ENCODE measurements at places on chromosomes 3 and 15.

DNA sequence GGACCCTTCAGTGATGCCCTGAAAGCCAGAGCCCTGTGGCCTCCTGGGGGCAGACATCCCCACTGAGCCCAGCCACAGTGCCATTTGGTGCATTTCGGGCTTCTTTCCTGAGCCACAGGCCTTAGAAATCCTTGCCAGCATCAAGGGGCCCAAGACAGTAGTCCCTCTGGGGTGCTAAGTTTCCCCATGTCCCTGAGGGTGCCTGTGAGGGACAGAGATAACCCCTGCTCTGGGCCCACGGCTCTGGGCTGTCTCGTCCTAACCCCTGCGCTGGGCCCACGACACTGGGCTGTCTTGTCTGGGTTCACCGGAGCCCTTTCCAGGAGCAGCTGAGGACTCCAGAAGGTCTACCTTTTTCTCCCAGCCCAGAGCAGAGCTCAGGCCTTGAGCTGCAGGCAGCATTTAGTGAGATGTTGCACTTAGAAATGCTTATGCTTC is 45.1 kb upstream of the FGD5 start:
- DNase-seq, result no peak

- no peak for DNase-seq
Observed at GRCh38 chr15:27769652-27770051, 329.5 kb downstream of the OCA2 start.

DNA sequence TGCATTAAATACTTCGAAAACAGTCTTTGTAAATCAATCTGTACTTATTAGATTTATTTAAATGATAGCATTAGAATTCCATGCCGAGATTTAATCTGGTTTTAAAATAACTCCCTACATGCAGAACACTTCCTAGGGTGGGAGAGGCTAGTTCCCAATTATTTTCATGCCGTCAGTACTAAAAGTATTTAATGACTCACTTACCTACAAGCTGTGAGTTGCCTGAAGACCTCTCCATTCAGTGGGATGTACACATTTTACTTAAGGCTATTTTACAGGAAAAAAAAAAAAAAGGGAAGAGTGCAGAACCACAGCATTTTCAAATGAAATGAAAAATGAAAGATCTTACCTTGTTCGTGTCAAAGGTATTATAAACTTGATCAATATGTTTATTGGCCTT is 469 bp downstream of the GUCA1C start:
- DNase-seq, result no peak

DNA sequence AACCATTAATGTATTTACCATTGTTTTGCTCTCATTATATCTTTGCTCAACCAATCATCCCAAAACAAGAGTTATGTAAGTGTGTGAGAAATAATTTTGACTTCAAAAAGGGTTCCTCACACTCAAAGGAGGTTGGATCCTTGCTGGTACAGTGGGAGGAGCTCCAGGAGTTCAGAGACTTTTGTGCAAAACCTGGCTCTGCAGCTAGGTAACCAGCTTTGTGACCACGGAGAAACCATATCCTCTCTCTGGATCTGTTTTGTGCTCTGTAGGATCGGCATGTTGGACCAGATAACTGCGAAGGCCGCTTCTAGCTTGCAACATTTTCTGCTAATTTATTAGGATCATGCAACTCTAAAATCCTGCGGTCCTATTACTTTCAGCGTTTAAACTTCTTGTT is 128.6 kb upstream of the LIPC start:
- no peak for DNase-seq

DNA sequence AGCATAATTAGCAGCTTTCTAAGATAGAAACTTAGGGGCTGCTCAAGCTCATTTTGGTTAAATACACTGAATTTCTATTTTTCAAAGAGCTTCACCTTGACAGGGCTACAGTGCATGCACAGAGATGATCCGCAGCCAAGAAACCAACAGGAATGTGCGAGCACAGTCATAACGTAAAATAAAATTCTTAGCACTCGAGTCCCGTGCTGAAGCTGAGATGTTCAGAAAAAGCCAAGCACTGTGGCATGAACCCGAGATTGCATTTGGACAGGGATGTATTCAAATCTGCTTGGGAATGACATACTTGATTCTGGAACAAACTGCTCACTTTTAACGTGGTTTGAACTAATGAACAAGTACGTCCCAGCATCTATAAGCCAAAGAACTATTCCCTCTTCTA is 340.3 kb downstream of the FOXP1 start:
- DNase-seq, result no peak

GRCh38 chr15:98799461-98800390 is 151.4 kb downstream of the IGF1R start:
- DNase-seq, result no peak

GRCh38 chr3:120181632-120182031 is 87.4 kb upstream of the GSK3B start:
- DNase-seq, result no peak

DNA sequence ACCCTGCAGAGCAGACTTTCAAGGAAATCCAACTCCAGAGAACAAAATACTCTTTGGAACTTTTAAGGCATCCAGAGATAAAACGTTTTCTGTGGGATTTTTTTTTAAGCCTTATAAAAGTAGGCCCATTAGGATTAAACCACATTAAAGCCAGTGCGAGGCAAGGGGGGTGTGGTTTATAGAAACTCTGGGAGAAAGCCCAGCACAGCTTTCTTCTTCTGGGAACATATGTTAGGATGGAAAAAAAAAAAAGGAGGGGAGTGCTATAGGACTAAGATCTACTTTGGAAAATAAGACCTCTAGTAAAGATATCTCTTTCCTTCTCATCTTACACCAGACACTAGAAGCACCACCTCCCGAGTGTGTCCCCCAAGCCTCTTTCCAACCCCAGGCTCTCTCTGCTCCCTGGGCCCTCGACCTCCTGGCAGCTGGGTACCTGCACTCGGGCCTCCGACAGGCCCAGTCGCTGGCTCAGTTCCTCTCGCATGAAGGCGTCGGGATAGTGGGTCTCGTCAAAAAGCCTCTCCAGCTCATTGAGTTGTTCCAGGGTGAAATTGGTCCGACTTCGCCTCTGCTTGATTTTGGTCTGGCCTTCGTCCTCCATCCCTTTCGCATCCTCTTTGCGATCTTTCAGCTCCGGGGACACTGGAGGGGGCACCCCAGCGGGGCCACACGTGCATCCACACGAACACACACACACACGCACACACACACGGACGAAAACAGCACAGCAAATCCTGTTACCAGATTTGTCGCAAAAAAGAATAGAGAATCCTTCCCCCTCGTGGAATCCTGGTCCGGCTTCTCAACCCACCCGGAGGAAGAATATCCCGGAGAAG is 3.8 kb downstream of the SHOX2 start:
- no peak for DNase-seq

DNA sequence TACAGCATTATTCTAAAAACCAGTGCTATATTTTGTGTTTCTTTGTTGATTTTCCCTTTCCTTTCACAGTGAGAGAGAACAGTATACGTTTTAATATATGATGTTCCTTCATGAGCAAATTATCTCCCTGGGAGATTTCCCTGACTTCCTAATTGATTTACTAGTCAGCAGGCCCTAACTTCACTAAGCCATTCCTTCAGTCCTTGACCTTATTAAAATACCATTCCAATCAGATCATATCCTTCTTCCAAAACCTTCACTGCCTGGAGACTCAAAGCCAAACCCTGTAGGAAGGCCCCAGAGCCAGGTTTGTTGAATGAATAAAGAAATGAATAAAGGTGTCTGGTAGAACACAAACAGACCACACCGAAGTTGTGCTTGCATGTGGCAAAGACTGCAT is 43.8 kb upstream of the ARHGEF3 start:
- DNase-seq, result no peak

DNA sequence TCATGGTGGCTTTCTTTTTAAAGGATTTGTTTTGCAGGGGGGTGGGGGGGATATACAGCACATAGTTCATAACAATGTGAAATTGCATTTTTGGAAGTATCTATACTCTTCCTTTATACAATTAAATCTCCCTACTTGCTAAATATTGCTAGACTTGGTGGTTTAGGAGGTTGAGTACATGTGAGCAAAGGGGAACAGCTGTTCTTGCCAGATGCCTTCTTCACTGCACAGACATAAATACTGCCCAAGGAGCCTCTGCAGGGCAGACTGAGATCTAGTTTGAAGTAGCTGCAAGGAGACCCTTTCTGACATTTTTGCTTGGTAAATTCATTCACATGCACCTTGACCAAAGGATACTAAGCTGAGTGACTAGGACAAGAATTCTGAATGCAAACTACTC is 228.6 kb upstream of the IL12A start:
- DNase-seq, result no peak

- no peak for DNase-seq
Observed at GRCh38 chr3:42094128-42094527, 3.0 kb downstream of the TRAK1 start.

DNA sequence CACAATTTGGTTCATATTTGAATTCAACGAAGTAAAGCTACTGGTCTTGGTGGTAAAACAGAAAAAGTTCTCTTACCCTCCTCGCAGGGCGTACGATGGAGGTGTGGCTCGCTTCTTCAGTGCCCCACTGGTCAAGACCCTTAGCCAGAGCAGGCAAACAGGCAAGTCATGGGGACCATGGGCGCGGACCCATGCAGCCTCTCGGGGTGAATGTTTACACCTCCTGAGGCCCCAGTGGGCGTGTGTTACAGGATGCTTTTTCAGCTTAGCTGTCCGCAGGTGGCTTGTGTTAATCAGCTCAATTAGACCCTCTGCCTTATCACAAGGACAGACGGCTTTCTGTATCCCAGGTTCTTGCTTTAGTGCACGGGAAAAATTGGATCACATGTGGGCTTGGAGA is 991.8 kb downstream of the GBE1 start:
- no peak for DNase-seq

DNA sequence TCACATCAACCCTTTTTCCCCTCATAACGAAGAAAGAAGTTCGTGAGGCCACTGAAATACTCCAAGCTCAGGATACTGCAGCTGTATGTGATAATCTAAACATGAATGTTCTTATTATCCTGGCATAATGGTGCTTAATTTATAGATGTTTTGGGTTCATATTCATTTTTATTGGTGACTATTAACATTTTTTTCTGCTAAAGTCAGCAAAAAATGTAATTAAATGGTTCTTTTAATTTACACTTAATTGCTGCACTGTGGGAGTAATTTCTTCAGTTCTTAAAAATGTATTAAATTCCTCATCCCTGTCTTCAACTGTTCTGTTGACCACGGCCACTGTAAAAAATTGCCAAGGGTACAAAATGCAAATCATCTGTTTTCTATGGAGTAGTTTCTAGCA is 95.6 kb downstream of the CDIN1 start:
- no peak for DNase-seq

DNA sequence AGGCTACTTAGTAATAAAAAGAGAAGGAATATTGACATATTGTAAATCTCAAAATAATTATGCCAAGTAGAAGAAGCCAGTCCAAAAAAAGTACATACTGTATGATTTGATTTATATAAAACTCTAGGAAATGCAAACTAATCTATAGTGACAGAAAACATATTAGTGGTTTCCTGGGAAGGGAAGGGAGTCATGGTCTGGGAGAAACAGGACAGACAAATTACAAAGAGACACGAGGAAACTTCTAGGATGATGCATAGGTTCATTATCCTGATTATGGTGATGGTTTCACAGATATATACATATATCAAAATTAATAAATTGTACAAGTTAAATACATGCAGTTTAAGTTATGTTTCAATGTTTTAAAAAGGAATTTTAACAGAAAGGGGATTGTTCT is 81.0 kb upstream of the GOLGA8B start:
- no peak for DNase-seq

DNA sequence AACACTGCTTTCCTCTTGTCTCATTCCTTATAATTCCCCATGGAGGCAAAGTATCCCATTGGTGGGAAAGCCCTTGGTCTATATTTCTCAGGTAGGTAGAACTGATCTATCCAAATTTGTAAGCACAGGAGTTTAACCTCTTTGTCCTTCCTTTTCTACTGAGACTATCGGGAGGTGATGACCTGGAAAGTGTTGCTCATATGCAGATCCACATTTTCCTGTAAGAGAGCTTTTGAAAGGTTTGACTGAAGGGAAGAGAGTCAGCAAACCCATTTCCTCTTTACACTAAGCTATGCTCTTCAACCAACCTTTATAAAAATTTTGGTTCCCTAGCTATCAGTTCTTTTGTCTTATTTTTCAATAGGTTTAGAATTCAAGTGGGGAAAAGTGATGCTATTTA is 200.7 kb downstream of the TIGIT start:
- no peak for DNase-seq

DNA sequence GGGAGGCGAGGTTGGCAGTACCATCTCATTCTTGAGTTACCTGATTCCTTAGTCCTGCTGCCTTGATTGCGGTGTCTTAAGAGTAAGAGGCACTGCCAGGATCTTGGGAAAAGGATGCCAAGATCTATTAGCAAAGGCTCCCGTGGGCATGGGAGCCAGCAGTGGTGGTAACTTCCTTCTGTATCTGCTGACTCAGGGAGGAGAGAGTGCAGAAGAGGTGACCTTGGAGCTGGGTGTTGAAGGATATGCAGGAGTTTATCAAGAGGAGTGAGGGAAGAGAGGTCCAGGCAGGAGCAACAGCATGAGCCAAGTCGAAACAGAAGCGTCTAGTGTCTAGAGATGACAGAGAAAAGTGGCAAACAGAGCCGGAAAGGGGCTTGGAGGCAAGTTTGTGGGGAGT is 4.5 kb downstream of the MESP2 start:
- DNase-seq, result no peak

DNA sequence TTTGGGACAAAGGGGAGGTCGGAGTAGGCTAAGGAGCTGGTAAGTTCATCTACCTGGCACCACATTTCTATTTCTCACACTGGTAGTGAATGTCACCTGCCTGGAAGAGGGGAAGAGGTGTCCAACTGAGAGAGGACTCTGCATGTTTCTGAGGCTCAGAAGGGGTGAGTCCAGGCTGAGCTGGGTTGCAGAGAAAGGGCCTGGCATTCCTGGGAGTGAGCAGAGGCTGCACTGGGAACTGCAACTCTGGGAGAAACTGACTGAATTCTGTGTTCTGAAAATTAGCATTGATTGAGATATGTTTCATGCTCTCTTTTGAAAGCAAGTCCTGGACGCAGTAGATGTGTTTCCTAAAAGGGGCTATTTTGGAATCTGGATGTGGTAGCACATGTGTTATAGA is 32.3 kb upstream of the ARNT2 start:
- DNase-seq, result no peak

DNA sequence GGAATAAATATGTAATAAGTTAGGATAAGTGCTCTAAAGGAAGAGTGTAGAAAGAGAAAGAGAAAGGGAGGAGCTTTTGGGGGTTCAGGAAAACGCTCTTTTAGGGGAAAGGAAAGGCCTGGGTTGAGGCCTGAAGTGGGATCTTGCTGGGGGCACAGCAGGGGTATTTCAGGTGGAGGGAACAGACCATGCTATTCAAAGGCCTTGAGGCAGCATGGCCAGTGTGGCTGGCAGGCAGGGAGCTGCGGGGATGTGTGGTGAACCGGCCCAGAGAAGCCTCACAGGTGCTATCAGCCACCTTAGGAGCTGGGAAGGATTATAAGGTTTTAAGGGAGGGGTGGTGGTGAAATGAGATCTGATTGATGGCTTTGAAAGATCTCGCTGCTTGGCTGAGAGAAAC is 66.6 kb downstream of the LINGO1 start:
- no peak for DNase-seq

- DNase-seq, result no peak
Observed at GRCh38 chr3:21825684-21826083, 74.7 kb upstream of the ZNF385D start.

GRCh38 chr15:50071551-50072258 is 47.3 kb downstream of the ATP8B4 start:
- DNase-seq, result no peak

All from inflammatory macrophage (primary cell).